Activated CD4-positive, alpha-beta T cell treated with anti-CD3 and anti-CD28 coated beads, Interleukin-2, amount 50 U/mL, for 48 hours (primary cell): ENCODE measurements at places on chromosomes 12 and 14.

DNA sequence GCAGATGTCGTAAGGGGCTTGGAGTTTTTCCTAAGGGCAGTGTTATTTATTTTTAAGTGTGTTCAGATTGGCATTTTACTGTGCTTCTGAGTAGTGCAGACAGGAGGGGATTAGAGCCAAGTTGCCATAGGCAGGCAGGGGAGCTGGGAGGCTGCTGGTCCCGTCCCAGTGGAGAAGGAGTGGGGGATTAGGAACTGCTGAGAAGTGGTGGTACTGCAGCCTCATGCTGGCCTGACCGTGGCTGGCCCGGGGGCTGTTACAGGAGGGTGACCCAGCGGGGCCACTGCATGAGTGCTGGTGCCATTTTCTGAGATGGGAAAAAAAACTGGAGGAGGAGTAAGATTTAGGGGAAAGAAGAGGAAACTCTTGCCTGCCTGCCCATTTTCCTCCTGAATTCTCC, 52.3 kb upstream of the DLK1 start:
- no peak for DNase-seq

DNA sequence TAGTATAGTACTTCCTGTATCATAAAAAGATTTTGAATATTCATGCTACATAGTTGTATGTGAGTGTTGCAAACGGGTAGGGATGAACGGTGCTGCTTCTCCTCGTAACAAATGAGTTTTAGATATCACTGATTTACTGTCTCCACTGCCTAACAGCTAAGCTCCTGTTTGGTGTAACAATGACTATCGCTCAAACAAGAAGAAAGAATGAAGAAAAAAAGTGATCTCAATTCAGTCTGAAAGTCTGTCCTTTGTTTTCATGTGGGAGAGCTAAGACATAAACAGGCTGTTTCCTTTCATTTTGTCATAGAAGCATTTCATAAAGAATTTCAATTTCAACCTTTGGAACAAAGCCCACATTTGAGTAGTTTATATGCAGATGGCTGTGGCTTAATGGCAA, 26.1 kb upstream of the RTRAF start:
- no peak for DNase-seq

- no peak for DNase-seq
Observed at GRCh38 chr14:93525696-93526451, 95.1 kb downstream of the UNC79 start.

GRCh38 chr12:108975024-108975593, 45.8 kb downstream of the SVOP start:
- DNase-seq: no peak

DNA sequence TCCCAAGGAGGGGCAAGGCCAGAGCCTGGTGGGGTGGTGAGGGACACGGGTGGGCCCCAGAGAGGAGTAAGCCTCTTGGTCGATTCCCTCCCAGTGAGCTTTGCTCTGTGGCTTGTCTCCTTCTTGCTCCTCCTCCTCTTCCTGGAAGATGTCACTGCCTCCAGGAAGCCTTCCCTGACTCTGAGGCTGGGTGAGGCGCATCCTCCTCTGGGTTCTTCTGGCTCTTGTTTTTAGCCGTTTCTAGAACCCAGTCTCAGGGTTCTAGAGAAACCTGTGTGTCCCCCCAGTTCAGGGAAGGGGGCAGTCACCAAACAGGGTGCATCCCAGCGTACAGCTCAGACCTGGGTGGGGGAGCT, 12.6 kb downstream of the KIF26A start:
- no peak for DNase-seq

DNA sequence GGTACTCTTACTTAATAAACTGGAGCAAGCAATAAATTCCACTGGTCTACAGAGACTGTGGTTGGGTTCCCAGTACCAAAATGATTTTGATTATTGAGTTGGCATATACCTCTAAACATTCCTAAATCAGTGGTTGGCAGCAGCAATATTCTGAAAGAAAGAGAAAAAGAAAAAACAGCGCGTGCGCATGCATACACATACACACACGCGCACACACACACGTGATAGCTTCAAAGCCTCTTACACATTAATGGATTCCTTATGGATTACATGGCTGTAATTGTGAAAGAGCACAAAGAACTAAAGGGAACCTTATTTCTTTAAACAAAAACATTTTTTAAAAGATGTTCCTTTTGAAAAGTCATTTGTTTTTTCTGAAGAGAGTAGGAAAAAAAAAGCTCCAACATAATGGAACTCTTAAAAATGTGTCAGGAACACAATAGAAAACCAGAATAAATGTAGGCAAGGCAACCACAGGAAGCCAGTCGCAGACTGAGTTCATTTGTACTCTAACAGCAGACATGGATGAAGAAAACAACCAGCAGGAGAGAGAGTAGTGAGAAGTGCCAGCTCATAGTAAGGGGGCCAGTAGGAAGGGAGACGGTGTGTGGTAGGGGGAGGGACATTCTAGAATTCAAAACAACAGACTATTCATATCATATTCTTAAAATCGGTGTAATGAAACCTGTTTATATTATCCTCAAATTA, 80.0 kb downstream of the DRAM1 start:
- DNase-seq: no peak

GRCh38 chr14:75432411-75432810, 4.6 kb downstream of the JDP2 start:
- no peak for DNase-seq

DNA sequence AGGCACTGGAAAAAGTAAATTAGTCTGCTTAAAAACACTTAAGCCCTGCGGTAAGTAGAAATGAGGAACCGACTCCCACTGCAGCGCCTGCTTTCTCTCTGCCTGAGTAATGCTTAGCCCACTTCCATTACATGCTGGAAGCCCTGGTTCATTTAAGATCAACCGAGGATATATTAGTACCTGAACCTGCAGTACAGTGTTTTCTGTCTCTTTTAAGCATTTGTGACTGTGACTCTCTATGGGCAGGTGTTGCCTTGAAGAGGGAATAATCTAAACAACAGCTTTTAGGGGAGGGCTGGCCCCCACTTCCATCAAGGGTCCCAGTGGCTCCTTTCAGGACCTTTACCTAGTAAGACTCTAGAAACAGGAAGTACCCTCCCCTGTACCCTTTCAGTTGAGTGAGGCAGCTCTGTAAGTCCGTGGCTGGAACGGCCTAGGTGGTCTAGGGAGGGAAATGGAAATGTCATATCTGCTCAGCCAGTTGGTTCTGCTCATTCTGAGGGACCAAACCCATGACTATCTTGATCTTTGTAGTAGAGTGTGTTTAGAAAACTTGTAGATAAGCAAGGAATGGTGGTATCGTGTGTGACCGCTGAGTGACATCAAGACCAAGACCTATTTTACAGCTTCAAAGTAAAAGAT, 56.2 kb downstream of the FNTB start:
- DNase-seq: no peak

DNA sequence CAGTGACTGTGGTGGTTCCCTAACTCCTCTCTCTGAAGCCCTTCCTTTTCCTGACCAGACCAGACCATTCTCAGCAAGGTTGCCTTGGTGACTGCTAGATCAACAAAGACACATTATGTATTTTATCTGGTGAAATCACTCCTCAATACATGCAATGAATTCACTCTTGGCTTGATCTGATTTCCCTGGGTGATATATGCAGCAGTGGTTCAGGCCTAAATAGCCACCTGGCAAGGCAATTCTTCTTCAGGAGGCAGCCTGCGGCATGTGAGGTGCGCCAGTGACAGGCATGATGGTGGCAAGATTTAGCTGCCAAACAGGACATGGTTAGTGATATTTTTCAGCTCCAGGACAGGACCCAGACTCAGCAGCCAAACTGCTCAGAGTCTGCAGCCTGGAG, 350.3 kb upstream of the CCDC196 start:
- no peak for DNase-seq

GRCh38 chr14:75905147-75905904, 76.5 kb downstream of the TGFB3 start:
- no peak for DNase-seq

- DNase-seq: no peak
Observed at GRCh38 chr12:83827860-83828259, 1084.7 kb downstream of the SLC6A15 start.

DNA sequence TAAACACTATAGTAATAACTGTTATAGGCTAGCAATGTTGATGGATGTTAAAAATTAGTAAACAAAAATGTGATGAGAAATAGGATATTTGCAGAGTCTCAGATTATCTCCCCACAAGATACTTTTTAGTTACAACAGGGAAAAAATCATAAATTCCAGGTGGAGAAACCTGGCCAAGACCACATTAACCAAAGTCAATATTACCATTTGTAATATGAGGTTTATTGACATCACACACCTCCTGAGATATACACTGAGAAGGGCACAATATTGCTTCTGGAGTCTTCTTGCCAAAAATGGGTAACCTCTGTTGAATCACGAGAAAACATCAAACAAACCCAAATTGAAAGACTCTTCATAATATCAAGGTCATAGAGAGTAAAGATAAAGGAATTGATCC, 72.3 kb upstream of the AMIGO2 start:
- no peak for DNase-seq

DNA sequence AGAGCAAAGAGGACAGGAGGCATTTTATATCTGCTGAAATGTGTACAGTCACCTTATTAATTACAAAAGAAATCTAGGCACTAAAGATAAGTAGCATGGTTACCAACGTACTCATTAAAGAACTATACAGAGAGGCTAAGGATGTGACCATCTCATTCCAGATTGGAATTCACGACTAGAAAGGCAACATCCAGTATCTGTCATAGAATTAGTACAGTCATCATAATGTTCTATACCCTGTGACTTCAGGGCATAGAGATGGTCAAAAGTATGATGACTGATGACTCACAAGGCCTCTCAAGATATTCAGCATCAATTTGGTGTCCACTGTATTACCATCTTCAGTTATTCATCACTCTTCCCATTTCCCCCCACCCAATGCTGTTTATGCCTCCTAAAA, 144.0 kb upstream of the PLEKHG7 start:
- DNase-seq: no peak

DNA sequence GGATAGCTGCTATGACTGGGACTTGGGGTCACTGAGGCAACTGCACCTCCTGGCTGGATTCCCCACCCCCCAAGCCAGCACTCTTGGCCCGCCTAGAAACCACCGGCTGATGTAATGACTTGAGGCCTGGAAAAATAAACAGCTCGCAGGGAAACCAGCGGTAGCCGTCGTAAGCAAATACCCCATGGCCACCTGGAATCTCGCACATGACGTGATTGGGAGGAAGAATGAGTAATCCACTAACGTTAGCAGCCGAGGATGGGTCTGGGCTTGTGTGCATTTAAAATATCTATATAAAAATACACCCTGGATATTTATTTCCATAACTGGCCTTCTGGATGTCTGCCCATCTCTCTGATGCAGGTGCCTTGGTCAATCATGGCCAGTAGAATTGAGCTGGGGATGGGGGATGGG, 120.1 kb downstream of the SMOC1 start:
- DNase-seq: no peak

DNA sequence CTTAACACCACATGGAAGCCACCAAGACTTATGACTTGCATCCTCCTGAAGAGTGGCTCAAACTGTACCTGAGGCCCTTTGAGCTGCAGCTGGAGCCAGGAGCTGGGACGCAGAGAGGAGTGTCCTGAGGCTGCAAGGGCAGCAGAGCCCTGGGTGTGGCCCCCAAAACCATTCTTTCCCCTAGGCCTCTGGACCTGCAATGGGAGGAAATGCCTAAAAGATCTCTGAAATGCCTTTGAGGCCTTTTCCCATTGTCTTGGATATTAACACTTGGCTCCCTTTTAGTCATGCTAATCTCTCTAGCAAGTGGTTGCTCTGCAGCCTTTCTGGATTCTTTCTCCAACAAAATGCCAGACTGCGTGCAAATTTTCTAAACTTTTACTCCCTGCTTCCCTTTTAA, 156.1 kb downstream of the SLC38A4 start:
- no peak for DNase-seq

DNA sequence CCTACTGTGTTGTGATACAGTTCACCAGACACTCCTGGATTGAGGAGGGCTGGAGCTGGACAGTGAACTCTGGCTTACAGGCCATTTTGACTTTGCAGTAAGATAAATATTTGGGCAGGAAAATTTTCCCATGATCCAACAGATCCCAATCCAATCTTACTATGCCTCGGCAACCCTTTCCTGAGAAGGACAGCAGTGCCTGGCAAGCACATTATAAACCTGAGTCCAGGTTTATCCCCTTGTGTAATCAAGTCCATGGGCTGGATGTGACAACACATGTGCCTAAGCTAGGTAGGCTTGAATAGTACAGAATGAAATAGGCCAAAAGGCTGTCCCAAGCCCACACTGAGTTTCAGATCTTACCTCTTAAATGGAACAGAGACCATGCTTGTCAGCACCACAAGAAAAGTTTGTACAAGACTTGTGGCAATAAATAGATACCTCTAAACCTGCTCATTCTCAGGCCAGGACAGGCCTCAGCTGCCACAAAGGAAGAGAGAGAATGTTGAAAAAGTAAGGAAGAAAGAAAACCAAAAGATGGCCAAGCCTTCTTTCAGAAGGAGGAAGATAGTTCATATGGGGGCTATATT, 34.9 kb downstream of the CREBL2 start:
- DNase-seq: no peak

DNA sequence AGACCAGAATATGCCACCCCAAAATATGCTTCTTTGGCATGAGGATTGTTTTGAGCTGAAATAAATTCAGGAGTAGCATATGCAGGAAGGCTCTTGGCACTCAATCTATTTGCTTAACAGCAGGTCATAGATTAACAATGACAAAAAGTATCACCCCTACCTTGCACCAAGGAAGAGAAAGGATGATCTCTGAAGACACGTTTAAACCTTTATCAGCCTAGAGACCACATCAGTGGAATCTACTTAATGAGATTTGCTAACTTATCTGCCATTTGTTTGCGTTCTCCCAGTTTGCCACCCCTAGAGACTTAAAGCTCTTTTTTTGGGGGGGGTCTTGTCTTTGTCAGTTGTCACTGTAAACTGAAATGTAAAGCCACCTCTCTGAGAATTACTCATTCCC, 1278.7 kb upstream of the USP15 start:
- no peak for DNase-seq

DNA sequence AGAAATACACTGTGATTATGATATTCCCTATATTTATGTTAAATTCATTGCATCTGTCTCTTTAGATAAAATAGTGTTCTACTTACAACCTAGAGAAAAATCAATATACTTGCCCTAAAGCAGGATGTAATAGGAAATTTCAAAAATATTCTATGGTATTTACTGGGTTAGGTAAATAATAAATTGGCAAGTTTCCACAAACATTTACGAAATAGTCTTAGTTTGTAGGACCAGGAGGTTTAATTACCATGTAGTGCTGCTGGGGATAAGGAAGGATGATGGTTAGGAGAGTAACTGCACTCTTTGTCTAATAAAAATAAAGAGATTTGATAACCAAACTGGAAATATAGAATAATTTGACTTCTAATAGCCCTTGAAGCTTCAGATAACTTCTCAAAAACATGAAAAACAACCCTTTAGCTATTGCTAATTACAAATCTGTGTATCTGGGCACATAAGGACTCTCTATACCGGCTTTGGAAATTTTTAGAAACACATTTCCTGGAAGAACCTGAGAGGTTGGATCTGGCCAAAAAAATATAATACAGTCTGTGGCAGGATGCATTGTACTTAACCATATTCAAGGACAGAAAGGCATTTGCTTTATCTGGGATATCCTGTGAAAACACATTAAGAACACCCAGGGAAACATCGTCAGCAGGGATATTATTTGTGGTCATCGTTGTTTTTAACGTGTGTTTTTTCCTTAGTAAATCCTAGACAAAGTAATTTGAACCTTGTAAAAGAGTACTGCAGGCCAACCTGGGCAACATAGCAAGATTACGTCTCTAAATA, 36.7 kb upstream of the TMCC3 start:
- no peak for DNase-seq

- no peak for DNase-seq
Observed at GRCh38 chr12:65853489-65854157, 29.3 kb downstream of the HMGA2 start.
